CD4-positive, alpha-beta T cell treated with Interleukin-2 at 100 ng/mL for 4 hours (primary cell): ENCODE measurements at places on chromosomes 3 and 15.

DNA sequence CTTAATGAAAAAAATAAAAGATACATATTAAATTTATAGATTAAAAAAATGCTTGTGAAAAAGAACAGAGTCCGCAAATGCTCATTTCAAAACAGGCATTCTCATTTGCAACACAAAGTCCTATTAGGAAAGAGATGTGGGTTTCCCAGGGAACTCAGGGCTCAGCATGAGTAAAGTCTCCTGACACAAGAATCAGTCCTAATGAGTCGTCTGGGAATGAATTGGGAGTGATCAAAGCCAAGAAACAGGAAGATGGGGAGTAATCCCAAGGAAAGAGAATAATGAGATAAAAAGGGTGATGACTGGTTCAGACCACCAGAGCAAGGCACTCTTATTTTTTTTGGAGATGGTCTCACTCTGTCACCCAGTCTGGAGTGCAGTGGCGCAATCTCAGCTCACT lies 443.7 kb downstream of the NR2F2 start:
- DNase-seq: no peak

GRCh38 chr15:63048115-63048775 lies 5.7 kb downstream of the TPM1 start:
- DNase-seq: peak; percentile 86

DNA sequence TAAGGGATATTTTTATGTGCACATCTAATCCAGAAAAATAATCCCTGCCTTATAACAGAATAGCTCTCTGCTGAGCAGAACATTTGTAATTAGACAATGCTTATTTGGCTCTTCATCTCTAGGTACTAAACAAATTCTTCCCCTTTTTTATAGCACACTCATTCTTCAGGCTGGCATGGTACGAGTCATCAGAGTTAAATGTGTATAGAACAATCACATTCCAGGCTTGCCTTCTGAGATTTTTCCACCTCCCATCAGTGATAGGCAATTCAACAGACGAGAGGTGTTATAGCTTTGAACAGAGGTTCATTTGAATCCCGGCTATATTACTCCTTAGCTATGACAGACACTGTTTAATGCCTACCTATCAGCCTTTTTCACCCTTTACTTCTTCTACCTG lies 21.4 kb upstream of the SPPL2A start:
- DNase-seq: no peak

DNA sequence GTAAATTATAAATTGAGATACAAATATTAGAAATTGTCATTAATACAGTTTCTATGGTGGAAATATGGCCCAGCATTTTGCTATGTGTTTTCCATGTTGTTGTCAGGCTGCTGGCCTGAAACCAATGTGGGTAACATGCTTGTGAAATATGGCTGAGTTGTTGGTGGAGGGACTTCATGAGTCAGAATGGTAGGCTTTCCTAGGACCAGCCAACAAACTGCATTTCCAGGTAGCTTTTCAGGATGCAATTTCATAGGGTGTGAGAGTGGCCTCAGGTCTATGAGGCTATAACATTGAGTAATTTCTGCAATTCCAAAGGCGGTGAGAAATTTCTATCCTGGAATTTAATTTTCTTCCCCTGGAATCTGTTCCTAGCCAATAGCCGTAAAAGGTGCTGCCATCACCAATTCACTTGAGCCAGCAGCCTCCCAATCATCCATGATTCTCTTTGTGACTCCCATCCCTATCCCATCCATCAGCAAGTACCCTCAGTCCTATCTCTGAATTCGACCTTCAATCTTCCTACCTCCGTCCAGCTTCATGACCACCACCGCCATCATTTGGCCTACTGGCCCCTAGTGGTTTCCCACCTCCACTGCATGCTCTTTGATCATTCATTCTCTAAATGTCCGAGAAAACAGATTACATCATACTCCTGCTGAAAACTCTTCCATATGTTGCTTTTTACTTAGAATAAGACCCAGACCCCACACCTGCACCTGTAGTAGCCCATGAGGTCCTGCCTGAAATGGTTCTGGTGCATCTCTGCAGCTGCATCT lies 276.6 kb upstream of the CFAP20DC start:
- DNase-seq: no peak

- DNase-seq: no peak
These were observed 1.6 kb upstream of the FHIT start for GRCh38 chr3:61252836-61253235.

DNA sequence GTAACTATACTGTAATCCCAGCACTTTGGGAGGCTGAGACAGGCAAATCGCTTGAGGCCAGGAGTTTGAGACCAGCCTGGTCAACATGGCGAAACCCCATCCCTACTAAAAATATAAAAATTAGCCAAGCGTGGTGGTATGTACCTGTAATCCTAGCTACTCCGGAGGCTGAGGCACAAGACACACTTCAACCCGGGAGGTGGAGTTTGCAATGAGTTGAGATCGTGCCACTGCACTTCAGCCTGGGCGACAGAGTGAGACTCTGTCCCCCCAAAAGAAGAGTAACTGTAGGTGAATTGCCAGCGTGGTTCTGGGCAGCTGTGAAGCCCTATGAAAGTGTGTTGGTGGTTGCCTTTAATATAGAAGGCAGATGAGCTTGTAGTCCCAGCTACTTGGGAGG lies 95.9 kb downstream of the SLCO3A1 start:
- DNase-seq: no peak

DNA sequence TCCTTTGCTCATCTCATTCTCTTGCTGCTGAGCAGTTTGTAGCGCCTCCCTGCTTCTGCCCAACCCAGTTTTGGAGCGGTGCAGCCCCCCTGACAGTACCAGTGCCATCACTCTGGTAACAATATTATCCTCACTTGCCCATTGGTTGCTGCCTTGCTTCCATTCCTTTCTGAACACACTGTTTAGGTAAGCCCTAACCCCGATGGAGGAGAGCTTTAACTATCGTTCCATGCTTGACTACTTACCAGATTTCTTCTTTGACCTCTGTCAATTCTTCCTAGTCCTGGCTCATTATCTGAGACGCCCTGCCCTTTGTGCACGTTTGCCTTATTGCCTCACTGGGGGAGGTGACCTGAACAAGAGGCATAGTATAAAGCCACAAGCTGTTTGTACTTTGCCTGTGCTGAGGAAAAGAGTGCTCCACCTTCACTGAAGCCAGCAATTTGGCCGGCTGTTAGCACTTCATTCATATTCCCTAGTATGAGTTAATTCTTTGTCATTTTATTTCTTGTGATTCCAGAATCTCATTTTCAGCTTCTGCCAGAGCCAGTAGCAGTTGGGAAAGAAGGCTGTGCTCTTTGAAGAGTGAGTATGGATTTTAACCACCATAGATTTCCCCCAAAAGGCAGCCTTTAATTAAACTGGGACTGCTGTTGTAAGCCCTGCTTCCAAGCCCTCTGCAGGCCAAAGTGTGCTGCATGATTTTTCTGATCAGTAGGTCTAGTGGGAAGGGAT lies 11.9 kb downstream of the ABHD6 start:
- DNase-seq: no peak

GRCh38 chr3:88114878-88115549 lies 34.7 kb upstream of the C3orf38 start:
- no peak for DNase-seq

- no peak for DNase-seq
These were observed 68.0 kb downstream of the NEO1 start for GRCh38 chr15:73120269-73120668.
